ENCODE measurements at places on chromosomes 7 and 10.

DNA sequence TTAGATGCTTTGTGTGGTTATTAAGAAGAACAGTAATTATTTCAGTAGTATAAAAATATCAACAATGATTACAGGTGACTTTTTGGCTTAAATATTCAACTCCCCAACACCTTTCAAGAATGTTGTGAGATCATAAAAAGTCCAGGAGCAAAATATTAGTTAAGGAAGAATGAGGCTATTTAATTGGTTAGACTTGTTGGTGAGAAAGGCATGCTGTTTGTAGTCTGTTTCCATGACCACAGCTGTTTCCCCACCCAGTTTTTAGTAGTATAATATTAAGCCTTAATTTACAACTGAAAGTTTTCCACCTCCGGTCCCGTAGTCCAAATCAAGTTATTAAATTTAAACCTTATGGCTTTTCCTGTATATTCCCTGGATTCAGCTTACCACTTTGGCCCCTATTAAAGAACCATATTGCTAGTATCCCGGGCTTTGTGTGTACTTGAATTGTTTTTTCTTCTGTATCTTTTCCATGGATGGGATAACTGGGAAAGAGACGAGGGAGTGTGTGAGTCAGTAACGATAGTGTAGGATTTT lies 133.3 kb downstream of the CELF2 start:
- no peak for DNase-seq

GRCh38 chr7:99621271-99621670 lies 4.5 kb downstream of the ZSCAN25 start:
- DNase-seq = no peak

DNA sequence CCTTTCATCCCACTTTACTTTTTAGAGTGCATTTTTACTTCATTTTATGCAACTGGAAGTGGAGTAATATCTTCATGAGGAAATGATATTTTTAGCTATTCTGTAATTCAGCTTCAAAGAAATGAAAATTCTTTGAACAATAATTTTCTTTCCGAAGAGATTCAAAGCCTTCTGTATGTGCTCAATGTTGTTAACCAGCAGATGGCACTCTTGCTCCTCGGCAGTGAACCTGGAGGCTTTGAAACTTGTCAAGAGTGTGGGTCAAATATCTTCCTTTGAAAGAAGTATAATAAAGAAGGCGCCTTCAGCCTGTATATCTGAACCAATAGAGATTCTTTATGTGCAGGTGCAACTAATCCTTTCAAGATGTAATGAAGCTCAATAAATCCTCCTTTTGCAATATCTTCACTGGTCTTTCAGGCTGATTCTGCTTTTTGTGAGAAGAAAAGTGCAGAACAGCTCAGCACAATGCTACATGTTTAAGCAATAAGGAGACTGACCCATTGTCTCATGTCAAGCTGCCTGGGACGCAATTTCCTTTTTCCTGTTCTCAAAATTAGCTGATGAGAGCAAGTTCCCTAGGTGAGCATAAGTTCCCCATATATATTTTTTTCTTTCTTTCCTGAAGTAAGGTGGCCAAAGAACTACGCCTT lies 258.4 kb downstream of the SEMA3A start:
- DNase-seq = peak; percentile 34

DNA sequence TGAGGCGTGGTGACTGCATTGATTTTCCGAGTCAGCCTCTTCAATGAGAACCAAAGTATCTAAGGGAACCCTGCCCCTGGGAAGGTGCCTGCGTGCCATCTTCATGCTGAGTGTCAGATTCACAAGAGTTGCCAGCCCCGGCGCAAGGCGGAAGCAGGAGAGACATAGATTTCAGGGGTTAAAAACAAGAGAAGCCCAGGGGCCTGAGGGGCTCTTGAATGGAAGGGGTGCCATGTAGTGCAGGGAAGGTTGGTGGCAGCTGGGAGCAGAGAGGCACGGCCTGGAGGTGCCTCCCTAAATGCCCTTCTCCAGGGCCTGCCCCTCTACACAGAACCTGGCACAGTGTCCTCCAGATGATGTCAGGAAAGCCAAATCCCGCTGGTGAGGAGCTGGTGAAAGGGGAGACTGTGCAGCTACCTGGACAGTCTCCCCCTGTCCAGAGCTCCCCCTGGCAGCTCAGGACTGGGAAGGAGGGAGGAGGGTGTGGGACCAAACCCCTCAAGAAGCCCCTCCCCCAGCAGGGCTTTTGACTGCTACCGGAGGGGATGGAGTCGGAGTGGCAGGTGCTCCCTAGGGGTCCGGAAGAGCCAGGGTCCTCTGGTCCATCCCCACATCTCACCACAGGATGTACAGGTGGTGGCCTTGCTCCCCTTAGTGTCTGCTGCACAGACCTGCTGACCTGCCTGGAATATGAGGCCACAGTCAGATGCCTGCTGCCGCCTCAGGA lies 137.9 kb downstream of the TCERG1L start:
- no peak for DNase-seq

- DNase-seq = no peak
Observed at GRCh38 chr7:152423991-152424347, 11.8 kb downstream of the KMT2C start.

- DNase-seq = no peak
Observed at GRCh38 chr10:336247-336646, 201.0 kb downstream of the ZMYND11 start.

GRCh38 chr7:17986851-17987250 lies 40.8 kb downstream of the PRPS1L1 start:
- DNase-seq = peak; percentile 75

DNA sequence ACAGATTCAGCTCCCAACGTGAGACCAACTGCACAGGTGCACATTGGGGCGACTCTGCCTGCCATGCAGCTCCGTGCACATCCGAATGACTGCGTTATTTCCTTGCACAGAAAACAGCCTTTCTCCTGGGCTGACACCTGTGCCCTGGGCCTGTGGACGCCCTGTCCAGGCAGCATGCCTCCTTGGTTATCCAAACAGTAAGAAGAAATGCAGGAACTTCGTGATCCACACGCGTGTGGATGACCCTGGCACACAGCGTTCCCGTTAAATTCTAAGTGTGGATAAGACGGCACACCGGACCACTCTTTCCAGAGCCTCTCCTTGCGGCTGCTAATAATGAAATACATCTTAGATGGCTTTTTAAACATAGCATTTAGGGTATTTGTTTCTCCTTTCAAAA lies 39.6 kb downstream of the NKX6-2 start:
- DNase-seq = no peak

DNA sequence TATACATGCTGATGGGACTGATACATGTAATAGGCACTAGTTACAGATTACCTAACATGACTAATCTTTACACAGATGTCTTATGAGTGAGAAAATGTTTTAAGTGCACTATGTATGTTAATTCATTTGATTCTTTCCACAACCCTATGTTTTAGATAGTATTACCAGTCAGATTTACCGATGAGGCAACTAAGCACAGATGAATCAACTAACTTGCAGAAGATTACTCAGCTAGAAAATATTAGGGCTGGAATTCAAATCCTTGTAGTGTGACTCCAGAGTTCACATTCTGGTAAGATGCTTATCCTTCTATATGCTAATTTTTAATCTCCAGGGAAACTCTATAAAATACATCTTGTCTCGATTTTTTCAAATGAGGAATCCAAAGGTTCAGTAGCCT lies 964.9 kb downstream of the REEP3 start:
- no peak for DNase-seq

DNA sequence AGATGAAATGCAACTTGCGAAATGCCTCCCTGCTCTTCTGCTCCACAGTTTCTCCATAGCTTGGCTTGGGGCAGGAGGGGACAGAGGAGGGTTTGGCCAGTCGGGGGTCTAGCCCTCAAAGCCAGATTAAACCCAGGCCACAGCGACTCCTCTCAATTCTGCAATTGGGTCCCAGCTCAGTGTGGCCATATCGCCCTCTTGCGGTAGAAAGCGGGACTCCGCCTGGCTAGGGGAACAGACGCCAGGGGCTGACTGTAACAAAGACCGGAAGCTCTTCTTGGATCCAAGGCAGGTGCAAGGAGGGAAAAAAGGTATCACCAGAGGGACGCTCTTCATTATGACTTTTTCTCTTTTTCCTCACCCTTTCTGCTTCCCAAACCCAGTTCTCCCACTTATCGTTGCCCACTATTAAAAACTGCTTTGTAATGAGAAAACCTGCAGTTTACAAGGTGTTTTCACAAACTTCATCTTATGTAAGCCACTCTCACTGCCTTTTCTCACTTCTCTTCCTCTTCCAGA lies 36.6 kb upstream of the TNPO3 start:
- DNase-seq = no peak

DNA sequence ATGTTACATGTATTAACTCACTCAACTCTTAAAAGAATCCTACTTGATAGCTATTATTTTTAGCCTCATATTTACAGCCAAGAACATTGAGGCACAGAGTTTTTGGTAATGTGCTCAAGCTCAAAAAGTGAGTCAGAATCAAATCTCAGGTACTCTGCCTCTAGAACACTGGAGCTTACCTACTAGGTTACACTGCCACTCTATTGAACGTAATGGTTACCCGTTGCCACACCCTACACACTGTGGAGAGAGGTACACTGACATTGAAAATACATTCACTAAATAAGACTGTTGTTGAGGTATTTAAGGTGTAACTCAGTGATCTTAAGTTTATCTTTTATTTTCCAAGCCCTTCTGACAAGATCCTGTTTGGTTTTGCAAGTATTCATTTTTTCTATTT lies 17.9 kb downstream of the SLC26A3 start:
- no peak for DNase-seq

DNA sequence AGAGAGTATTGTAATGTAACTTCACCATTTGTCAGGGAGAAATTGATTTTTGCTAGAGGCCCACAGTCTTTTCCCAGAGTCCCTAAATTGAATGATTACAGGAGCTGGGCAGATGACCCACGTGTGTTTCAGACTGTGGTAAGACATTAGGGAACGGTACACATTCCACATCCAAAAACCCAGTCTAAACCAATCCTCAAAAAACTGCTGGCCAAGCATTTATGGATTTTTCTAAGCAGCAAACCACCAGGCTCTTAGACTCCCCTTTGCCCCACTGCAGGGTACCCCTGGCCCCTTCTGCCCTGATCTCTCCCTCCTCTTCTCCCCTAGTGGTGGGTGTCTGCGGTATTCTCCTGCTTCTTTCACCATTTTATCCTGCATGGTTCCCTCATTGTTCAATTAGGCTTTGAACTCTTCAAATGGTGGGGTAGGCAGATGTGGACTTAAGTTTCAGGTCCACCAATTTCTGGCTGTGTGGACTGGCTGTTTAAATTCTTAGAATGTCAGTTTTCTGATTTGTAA lies 135.5 kb upstream of the SORCS3 start:
- no peak for DNase-seq

GRCh38 chr10:29608062-29608461 lies 26.7 kb downstream of the SVIL start:
- no peak for DNase-seq

DNA sequence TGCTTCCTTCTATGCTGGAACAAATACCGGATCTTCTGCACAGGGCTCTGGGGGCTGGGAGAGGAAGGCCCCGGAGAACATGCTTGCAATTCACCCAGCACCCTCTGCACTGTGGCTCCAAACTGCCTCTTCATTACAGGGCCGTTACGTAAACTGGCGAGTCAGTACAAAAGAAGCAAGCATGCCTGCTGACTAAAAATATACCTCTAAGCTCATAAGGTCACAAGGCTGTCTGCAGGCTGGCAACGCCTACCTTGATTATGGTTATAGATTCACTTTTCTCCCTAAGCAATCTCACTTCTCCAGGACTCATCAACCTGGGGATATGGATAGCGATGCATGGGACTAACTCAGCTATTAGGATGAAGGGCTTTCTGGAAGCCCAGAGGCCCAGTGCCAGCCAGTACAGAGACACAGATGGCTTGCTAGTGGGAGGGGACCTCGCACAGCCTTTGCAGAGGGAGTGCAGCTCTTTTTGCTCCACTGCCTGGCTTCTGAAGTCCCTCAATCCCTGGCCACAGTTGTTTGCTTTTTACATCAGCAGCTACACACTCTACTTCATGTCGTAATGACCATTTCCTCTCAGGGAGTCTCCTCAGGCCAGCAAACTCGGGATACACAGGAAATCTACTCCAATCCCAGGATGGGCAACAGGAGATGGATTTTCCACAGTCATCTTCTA lies 96.1 kb downstream of the SH3PXD2A start:
- DNase-seq = peak; percentile 48

DNA sequence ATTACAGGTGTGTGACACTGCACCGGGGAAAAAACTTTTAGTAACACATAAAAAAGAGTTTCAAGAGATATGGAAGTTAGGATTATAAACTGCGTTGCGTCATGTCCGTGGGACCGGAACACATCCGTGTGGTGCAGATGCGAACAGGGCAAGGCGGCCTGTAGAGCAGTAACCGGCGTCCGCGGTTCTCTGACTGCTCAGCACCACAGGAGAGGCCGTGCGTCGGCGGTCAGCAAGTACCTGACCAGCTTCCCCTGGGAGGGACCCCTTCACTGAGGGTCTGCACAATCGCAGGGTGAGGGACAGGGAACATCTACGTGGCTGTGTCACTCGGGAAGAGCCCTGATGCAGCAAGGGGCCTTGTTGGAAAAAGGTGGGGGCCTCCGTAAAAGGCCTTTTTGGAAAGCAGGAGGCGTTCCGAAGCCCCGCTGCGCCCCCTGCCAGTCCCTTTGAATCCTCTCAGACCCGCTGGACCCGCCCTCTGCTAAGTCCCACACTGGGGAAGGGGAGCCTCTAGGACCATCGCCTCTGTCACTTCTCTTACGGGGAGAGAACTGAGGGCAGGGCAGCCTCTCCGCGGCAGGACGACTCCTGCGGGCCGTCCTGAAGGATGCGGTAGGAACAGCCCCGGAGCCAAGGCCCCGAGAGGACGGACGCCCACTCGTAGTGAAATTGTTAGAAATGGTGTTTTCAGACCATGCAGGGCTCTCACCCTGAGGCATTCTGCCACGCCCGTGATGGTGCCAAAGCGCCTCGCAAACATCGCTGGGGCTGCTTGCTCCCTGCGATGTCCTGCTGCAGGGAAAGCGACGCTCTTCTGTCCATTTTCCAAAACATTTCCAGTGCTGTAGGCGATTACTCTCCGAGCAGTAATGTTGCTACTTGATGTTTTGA lies 771.6 kb upstream of the COBL start:
- DNase-seq = no peak

DNA sequence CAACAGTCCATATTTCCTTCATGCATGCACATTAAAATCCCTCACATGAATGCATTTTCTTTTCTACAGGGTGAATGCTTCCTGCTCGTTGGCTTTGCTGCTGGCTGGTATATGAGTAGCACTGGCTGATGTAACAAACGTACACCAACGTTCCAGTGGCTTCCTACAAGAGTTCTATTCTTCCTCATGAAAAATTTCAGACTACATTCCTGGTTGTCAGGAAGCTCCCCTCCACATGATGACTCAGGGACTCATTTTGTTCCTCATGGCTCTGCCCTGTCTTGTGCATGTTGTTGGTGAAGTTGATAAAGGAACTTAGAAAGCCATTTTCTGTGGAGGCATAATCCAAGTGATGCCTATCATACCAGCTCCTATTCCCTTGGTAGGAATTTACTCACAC lies 470.7 kb upstream of the KLF6 start:
- no peak for DNase-seq

- DNase-seq = no peak
Observed at GRCh38 chr10:49282879-49283341, 16.1 kb upstream of the C10orf71 start.

- DNase-seq = no peak
Observed at GRCh38 chr7:31335161-31335856, 5.2 kb downstream of the NEUROD6 start.
